ENCODE measurements at places on chromosomes 6 and 20. TPM values are rescaled to one million over a fixed set of nuclear protein-coding genes. Genes with fewer than 3 reads are reported as not detected.
A peak's percentile ranks its signal among the peaks of the same experiment; 100 is the strongest.

DNA sequence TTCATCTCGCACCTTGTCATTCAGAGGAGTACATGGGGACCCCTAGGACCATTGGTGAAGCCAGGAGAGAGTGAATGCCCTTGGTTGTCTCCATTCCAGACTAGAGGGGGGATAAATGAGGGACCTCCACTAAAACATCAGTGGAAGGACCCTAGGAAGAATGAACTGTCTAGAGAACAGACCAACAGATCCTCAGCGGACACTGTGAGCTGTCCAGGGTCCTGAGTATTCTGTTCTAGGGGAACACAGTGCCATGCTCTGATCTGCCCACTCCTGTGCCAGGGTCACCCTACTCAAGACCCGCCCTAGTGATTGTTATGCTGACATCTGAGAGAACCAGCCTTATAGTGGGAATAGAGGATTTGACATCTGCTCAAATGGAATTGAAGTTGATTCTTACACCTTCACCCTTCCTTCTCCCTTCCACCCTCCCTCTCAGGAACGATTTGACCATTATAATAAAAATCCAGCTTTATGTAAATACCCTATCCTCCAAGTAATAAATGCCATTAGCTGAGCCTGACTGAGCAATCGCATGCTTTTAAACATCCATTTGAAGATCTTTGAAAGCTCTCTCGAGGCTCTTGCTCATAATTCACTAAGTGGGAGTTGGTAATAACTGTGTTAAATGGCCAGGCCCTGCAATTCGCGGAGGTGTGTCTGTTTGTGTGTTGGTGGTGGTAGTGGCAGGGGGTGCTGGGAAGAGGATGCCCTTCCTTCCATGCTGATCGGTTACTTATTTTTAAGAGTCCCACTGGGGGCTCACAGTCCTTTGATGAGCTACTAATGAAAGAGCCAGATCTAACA is 43.6 kb upstream of the SLC32A1 start:
- DNase-seq, result peak; percentile 58

DNA sequence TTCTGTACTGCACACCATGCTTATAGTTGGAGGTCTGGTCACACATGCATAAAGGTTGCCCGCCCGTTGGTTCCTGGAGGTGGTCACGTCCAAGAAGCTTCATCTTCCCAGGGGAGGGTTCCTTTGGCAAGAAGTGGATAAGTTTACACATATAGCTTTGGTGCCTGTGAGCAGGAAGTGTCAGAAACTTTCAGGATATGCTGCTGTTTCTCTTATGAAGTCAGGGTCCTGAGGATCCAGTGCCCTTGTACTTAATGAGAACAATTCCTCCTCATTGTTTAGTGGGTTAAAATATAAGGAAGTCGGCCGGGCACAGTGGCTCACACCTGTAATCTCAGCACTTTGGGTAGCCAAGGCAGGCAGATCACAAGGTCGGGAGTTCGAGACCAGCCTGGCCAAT is 115.5 kb upstream of the DUSP22 start:
- DNase-seq, result no peak

Gene CDH4
- total RNA-seq, result 7.8 TPM

Gene CHD6
- total RNA-seq, result 16.8 TPM

Gene FNDC11
- total RNA-seq, result not detected
